NCI-H1436 treated with DMSO at 0.1 percent for 48 hours (cell line): ENCODE measurements at places on chromosomes 5 and 9.

GRCh38 chr5:175436359-175436758, 7.6 kb downstream of the DRD1 start:
- DNase-seq, result no peak

DNA sequence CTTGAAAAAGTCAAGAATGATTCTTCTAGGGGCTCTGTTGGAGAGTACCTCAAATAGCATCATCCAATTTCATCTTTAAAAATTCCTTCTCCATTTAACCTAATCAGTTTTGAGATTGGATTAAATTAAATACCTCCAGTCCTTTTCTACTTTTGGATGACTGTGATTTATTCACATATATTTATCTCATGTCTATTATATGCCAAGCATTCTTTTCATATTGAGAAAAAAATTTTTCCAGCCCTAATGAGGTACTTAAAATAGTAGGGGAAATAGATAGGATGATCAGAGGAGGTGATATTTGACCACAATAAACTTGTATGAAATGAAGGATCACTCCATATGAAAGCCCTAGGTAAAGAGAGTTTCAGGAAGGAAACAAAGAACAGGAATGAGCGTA, 250.1 kb downstream of the MAT2B start:
- DNase-seq, result no peak

DNA sequence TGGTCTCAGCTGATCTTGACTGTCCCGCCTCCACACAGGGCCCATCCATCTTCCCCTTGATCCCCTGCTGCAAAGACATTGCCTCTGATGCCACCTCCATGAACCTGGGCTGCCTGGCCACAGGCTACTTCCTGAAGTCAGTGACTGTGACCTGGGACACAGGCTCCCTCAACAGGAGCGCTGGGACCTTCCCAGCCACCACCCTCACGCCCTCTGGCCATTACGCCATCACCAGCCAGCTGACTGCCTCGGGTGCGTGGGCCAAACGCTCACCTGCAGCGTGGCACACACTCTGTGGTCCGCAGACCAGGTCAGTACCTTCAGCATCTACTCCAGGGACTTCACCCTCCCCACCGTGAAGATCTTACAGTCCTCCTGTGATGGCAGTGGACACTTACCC, 71.9 kb downstream of the INSL6 start:
- DNase-seq, result no peak

- DNase-seq, result no peak
Measured at GRCh38 chr5:157828944-157829639, 29.9 kb downstream of the CLINT1 start.
